ENCODE measurements at places on chromosomes 13 and 19.

GRCh38 chr13:41511827-41512226 is 54.5 kb downstream of the RGCC start:
- DNase-seq, result no peak

DNA sequence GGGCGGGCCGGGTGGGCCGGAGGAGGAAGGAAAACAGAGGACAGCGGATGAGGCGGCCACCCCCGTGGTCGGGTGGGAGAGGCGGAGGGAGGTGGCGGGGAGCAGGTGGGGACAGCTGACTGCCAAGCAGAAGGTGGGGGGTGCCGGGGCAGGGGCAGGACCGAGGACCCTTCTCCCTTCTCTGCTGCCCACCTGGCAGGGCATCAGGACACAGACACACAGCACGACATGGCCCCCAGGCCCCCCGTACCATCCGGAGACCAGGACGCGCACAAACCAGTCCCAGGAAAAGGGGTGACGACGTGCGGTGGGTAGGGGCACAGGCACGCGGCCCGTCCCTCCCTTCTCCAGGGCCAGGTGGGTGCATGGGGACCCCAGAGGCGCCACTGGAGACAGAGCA is 11.0 kb upstream of the CACTIN start:
- DNase-seq, result no peak

DNA sequence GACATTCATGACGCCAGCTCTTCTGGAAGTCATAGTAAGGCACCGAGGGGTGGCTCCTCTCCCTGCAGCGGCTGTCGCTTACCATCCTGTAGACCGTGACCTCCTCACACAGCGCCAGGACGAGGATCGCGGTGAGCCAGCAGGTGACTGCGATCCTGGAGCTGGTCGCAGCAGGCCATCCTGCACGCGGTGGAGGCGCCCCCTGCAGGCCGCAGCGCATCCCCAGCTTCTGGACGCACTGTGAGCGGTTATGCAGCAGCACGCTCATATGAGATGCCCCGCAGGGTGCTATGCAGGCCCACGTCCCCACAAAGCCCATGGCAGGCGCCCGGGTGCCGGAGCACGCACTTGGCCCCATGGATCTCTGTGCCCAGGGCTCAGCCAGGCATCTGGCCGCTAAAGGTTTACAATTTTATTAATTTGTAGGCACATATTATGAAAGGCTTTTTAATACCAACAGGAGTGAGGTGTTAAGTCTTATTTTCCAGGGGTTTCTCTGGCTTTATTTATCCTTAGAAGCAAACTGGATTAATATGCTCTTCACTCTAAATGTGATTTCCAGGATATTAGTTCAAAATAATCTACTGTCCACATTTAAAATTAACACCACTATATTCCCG is 35.6 kb upstream of the PSPC1 start:
- peak; percentile 21 for DNase-seq

- no peak for DNase-seq
Observed at GRCh38 chr13:44035400-44035799, 155.7 kb downstream of the LACC1 start.

DNA sequence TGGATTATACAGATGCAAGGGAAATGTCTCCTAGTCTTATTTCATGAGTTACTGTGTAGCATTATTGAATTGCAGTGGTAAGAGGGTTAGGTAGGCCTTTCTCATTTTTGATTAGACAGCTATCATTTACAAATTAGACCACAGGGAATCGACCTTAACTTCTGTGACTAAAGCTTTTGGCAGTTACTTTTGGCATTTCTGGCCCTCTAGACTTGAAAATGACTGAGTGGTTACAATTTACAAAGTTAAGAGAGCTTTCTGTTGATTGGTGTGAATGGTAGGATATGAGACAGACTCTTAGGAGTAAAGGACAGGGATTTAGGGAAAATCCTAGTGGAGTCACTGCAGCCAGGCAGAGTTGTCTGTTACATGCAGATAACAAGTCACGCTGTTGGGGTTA is 86.1 kb downstream of the GGACT start:
- no peak for DNase-seq

DNA sequence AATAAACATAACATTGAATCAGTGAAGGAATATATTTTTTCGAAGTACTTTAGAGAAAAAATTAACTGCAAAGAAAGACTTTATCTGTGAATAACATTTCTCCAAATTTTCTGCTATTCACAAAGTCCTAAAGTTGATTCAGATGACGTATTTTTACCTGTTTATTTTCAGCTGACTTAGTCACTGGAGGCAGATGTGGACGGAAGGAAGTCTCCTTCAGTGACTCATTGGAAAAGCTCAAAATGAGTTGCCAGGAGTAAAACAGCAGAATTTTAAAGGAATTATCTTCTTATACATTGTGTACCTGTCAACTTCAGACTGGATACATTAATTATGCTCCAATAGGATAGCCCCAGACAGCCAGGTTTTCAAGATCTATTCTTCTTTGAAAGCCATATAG is 679.3 kb upstream of the GPC6 start:
- no peak for DNase-seq

DNA sequence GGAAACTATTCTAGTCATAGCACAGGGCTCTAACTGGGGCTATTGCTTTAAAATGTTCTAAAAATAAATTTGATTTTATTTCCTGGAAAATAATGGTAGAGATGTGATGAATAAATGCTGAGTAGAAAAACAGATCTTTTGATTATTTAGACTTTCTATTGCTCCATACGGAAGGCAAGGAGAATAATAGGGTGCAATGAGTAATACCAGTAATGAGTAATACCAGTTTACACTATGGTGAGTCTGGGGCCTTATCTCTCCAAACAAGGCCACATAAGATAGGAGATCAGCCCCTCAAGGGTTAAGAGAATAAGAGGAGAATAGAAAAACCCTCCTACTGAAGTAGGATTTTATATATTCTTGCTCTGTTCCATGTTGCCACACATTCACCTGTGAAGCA is 390.4 kb downstream of the KLF5 start:
- DNase-seq, result no peak

- no peak for DNase-seq
Observed at GRCh38 chr13:112844879-112845278, 124.1 kb upstream of the MCF2L start.

GRCh38 chr19:43452582-43452981 is 12.8 kb downstream of the LYPD3 start:
- DNase-seq, result no peak

- no peak for DNase-seq
Observed at GRCh38 chr13:33003458-33004019, 12.7 kb upstream of the KL start.

DNA sequence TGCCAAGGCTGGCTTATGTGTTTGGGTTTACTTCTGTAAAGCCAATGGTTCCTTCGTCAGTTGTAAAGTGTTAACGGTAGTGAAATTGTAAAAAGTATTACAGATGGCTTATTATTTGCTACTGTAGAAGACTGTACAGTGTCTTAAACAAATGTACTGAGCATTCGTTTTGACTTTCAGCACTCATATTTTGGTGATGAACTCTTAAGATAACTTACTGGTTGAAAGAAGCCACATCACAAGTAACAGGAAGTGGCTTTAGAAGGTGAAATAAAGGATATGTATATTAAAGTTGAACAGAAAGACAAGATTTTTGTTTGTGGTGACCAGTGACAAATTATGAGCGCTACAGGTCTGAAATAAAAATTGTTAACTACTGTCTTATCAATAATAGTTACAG is 64.2 kb downstream of the URI1 start:
- DNase-seq, result no peak

GRCh38 chr19:53960187-53960586 is 2.5 kb upstream of the CACNG8 start:
- DNase-seq, result no peak

- DNase-seq, result no peak
Observed at GRCh38 chr13:66074018-66074615, 1156.0 kb downstream of the PCDH9 start.

- DNase-seq, result no peak
Observed at GRCh38 chr19:45821103-45821521, 6.0 kb upstream of the RSPH6A start.

DNA sequence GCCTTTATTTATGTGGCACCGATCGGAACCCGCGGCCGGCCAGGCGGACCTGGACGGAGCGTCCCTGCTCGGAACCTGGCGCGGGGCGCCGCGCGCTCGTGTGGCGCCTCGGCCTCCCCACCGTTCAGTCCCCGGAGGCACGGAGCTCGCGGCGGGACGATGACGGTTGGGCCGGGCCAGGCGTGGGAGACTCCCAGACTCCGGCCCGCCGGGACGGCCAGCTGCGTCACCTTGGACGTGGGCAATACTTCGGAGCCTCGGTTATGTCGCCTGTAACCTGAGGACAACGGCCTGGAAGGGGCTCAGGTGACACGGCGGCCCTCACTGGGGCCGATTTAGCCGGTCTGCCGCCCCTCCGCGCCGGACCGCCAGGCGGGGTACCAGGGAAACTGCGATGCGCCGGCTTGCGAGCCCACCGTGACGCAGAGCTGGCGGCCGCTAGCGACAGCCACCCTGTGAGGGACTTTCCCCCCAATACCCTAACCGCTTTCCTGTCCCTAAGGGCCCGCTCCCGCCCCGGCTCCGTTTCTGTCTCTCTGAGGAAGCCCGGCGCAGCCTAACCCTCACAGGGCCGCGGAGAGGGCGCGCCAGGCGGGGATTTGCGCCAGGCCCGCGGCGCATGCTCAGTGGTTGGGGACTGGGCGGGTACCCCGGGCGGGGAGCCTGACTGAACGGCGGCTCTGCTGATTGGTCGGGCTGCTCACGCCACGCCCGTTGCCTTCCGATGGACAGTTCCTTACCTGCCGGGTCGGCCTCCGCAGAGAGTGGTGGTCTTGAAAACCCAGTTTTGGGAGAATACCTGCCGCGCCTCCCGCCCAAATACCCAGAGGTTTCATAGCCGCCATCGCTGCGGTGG is 109.5 kb upstream of the DOCK9 start:
- peak; percentile 91 for DNase-seq

DNA sequence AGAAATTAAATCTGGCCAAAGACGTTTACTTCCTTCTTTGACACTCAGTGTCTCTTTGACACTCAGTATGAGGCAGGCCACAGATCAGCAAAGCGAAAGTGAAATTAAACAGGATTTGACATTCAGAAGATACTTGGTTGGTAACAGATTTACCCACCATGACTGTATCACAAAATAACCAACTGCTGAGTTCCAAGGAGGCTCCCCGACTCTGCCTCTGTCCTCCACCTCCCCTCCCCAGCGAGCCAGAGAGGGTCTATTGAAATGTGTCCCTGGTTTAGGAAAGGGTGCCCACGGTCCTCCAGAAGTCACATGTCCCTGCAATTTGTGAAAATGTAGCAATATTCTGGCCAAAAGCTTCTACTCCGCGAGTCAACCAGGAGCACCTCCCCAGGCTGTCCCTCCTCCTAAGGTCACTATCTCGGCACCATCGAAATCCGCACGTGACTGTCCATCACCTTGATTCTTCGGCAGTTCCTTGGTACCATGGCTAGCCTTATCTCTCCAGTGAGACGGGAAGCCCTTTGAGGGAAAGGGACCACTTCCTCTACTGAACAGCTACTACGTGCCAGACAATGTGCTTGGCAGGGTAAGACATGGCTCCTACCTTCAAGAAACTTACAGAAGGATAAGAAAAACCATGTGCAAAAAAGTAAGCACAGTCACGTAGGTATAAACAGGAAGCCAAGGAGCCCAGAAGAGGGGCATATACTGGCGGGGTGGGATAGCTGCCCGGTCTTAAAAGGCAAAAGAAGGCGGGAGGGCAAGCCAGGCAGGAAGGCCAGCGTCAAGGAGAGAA is 1.5 kb downstream of the N4BP2L1 start:
- peak; percentile 18 for DNase-seq

- DNase-seq, result no peak
Observed at GRCh38 chr19:45117671-45118070, 24.7 kb downstream of the PPP1R37 start.

DNA sequence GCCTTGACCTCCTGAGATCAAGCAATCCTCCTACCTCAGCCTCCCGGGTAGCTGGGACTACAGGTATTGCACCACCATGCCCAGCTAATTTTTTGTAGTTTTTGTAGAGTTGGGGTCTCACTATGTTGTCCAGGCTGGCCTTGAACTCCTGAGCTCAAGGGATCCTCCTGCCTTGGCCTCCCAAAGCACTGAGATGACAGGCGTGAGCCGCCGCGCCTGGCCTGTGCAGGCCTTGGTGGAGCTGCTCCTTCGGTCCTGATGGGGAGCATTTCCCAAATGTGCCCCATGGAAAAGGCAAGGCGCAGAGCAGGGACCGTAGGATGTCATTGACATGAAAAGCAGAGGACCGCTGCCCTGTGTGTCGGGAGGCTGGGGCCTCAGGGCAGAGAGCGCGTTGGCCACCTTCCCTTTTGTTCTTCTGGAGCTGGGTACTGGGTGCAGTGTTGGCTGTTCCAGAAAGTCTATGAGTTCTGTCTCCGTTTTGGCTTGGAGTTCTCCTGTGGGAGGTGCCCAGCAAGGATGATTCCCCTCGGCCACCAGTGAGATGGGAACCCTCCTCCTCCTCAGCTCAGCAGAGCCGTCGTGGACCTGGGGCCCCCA is 128.5 kb downstream of the KDM4B start:
- DNase-seq, result no peak

- no peak for DNase-seq
Observed at GRCh38 chr13:41053384-41053826, 7.9 kb upstream of the WBP4 start.

GRCh38 chr13:102993348-102993747 is 72.9 kb downstream of the SLC10A2 start:
- no peak for DNase-seq

GRCh38 chr19:48417421-48417820 is 24.0 kb downstream of the GRIN2D start:
- DNase-seq, result no peak

GRCh38 chr13:33872005-33872351 is 54.0 kb downstream of the RFC3 start:
- no peak for DNase-seq

DNA sequence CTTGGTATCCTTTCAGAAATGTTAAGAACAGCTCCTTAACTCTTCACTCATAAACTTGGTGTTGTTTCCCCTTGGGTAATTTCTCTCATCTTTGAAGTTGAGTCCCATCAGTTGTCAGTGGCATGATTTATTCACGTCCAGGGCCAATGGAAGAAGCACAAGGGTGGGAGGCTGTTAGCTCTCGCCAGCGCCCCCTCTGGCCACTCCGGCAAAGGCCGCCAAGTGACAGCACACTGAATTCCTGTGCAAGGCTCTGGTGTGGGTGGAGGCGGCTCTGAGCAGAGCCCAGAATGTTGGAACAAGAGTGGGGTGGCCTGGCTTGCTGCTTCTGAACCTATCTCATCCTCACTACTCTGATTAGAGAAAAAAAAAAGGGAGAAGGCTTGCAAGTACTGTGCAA is 13.1 kb upstream of the MEDAG start:
- DNase-seq, result no peak

DNA sequence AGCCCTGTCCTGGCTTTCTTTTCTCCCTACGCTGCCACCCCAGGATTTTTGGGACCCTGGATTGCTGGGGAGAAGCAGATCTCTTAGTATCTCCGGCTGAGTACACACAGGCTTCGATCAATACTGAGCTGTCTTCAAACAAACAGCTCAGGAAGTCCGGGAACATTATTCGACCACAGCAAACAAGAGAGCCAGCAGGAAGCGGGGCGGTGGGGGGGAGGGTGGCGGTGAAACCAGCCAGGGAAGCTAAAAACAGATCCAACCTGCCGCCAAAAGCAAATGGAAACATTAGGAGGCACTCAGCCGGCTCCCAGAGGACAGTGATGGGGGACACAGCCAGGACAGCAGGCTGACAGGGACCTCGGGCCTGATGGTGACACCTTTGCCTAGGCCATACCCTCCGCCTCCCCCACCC is 12.2 kb upstream of the BCAM start:
- DNase-seq, result no peak

All from activated gamma-delta T cell treated with Interleukin-2 at 50 U/mL for 16 hours (primary cell).